ENCODE measurements at places on chromosomes 1 and 21.

- DNase-seq: no peak
These were observed 113.5 kb downstream of the OMA1 start for GRCh38 chr1:58432851-58433668.

GRCh38 chr1:204307334-204307883 is 52.3 kb downstream of the PLEKHA6 start:
- DNase-seq: no peak

DNA sequence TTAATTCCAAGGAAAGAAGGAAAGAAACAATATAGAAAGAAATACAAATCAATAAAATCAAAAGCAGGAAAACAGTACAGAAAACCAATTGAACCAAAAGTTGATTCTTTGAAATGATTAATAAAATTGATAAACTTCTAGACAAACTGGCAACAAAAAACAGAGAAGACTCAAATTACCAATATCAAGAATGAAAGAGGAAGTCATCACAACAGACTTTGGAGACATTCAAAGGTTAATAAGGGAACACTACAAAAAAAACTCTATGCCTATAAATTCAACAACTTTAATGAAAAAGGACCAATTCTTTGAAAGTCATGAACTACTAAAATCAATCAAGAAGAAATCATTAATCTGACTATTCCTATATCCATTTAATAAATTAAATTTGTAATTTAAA is 329.3 kb upstream of the NR5A2 start:
- DNase-seq: no peak

GRCh38 chr1:23930861-23931490 is 17.8 kb upstream of the CNR2 start:
- no peak for DNase-seq

DNA sequence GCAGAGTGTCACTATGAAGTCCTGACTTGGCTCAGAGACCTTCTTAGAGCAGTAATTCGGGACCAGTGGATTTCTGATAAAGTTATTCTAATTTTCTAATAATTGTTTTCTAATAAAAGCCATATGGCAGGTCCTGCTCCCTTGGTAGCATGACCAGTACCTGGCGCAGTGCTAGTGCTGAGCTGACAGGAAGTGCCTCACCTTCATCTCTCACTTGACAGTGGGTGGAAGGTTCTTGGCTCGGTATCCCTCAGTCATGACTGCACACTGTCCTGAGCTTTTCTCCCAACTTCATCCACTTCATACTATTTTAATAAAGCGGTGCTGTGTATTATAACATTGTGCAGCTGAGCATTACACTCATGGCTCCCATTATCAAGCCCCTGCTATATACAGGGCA is 14.1 kb downstream of the VANGL1 start:
- DNase-seq: no peak

GRCh38 chr1:30748098-30748698 is 9.4 kb downstream of the LAPTM5 start:
- DNase-seq: no peak

DNA sequence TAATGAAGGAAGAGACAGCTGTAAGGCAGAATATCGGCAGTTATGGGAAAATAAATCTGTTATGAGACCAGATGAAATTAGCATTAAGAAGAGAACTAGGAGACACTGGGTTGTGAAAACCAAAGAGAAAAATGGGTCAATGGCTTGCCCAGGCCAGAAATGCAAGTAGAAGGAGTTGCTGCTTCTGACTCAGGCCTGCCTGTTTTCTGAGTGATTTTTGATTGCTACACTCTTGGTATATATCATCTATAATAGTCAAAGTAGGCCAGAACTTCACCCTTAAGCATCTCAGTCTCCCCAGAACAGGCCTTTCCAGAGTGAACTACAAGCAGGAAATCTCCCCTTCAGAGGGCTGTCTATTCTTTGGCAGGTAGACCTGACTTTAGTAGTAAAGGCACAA is 107.0 kb downstream of the NRIP1 start:
- DNase-seq: no peak

DNA sequence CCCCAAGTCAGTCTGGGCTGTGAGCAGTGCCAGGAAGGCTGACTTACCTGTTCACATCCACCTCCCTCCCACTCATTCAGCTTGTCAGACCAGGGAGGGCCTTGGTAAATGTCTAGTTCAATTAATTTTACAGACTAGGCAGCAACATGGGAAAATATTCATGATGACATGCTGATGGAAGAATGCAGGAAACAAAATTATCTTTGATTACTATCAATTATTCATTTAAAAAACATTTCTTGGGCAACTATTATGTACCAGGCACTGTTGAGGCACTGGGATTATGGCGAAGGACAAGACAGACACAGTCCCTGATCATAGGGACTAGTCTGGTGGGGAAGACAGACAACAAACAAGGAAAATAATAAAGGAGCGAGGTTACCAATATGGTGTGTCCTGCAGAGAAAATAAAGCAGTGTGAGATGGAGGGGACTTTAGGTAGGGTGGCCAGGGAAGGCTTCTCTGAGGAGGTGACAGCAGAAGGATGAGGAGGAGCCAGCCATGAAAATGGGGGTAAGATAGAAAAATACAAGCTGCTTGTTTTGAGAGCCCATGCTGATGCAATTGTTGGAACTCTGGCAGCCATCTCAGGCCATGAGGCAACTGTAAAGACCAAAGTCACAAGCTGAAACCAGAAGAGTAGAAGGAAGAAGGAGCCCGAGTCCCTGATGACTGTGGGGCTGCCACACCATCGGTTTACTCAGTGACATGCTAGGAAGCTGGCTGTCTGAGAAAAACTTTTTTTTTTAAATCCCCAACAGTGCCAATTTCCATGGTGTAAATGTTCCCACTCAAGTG is 14.0 kb downstream of the TRIM62 start:
- DNase-seq: no peak

DNA sequence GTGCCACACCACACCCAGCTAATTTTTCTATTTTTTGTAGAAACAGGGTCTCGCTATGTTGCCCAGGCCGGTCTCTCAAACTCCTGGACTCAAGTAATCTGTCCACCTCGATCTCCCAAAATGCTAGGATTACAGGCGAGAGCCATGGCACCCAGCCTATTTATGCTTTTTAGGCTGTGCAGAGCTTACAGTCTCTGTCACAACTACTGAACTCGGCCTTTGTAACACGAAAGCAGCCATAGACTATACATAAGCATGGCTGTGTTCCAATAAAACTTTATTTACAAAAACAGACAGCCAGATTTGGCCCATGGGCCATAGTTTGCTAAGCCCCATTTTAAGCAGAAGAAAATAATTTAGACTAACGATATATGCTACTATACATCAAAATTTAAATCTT is 54.4 kb downstream of the NID1 start:
- no peak for DNase-seq

GRCh38 chr1:94285031-94285654 is 47.8 kb upstream of the ARHGAP29 start:
- DNase-seq: no peak

DNA sequence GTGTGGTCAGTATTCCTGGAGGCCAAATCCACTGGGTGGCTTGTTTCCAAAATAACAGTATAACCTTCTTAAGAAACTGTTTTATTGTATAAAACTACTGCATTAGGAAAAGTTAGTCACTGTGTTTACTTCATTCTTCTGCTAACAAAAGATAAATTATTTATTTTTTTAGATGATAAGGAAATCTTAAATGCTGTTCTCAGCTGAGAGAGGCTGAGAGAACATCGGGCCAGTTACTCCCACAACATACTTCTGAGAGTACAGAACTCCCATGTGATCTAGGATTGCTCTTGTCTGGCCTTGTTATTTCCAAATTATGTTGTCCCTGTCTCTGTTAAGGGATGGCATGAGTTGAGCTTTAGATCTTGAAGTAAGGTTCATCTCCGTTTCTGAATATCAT is 96.7 kb upstream of the CXADR start:
- no peak for DNase-seq

DNA sequence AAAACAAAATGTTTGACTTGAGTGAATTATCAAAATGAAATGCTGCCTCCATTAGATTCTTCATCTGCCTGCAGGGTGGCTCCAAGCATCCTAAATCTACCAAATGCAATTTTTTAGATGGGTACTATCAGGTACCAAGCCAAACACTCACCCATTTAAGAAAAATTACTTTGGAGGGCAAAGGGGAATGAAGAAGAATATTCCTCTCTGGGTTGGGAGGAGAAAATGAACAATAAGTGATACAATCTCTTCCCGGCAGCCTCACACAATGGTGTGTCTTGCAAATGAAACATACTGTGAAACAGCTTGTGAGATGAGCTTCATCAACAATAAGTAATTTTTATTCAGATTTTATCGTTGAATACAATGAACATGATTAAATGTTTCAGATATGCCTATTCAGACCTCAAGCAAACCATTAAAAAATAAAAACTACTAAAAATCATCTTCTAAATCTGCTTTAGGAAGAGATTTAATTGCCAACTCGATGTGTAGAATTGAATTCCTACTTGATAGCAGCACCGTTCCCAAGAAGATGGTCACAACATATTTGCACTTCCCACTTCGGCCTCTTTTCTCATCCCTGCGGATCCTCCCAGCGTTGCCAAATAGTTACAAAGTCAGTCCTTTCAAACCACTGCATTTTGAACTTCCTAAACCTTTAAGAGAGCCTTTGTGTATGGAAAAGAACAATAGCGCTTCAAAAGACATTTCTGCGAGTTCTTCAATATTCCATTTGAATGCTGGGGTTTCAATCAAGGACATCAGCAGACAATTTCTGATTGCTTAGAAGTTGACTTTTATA is 2.7 kb downstream of the DAB1 start:
- DNase-seq: no peak

DNA sequence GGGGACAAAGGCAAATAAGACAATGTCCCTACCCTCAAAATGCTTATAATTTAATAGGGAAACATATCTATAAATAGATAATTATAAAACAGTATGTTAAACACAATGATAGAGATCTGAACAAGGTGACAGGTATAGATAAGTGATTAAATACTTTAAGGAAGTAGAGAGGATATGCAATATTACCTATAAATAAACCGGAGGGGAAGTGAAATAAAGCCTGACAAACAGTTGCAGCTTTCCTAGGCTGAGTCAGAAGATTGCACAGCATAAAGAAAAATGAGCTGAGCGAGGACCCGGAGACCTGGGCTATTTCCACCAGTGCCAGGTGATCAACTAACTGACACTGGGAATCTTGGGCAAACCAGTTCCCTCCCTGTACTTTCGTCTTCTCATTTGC is 11.5 kb upstream of the PSRC1 start:
- DNase-seq: no peak

DNA sequence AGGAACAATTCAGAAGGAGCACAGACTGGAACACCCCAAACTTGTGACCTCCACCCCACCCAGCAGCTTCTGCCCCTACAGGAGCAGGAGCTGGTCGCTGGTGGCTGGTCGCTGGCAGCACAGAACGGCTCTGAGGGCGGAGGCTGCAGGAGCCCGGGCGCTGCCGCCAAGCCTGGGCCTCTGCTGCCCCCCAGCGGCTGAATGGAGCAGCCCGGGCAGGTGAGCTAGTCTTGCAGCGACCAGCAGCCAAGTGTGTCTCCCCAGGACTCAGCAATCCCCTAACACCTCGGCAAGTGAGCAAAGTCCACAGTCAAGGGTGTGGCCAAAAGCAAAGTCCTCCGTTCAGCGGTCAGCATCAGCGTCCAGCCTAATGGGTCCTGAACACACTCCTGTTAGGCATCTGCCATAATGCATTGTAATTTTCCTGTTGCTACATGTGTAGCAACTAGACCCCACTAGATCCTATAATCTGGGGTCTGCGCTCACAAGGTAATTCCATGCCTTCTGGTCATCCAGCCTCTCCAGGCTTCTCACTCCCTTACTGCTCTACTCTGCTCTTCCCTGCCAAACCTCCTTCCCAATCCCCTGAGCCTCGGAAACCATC is 12.1 kb upstream of the GJB5 start:
- DNase-seq: peak; percentile 57

- DNase-seq: no peak
These were observed 16.9 kb upstream of the RC3H1 start for GRCh38 chr1:174039027-174039426.

- DNase-seq: no peak
These were observed 50.2 kb upstream of the USP25 start for GRCh38 chr21:15679630-15680029.

GRCh38 chr1:13992489-13993285 is 292.7 kb downstream of the PRDM2 start:
- no peak for DNase-seq

DNA sequence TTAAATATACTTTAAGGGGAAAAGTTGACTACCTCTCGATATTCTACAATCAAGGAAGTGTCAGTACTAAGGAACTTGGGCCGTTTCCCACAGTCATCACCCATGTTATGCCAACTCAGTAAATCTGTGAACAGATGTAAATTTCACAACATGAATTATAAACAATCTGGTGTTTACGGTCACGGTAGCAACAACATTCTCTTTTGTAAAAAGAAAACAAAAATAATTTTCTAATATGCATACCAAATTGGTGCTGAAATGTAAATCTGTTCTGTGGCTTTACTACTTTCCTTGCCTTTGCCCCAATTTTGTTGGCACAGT is 1.2 kb downstream of the SH3GLB1 start:
- DNase-seq: no peak

- DNase-seq: no peak
These were observed 134.0 kb downstream of the KIF26B start for GRCh38 chr1:245288796-245289195.

DNA sequence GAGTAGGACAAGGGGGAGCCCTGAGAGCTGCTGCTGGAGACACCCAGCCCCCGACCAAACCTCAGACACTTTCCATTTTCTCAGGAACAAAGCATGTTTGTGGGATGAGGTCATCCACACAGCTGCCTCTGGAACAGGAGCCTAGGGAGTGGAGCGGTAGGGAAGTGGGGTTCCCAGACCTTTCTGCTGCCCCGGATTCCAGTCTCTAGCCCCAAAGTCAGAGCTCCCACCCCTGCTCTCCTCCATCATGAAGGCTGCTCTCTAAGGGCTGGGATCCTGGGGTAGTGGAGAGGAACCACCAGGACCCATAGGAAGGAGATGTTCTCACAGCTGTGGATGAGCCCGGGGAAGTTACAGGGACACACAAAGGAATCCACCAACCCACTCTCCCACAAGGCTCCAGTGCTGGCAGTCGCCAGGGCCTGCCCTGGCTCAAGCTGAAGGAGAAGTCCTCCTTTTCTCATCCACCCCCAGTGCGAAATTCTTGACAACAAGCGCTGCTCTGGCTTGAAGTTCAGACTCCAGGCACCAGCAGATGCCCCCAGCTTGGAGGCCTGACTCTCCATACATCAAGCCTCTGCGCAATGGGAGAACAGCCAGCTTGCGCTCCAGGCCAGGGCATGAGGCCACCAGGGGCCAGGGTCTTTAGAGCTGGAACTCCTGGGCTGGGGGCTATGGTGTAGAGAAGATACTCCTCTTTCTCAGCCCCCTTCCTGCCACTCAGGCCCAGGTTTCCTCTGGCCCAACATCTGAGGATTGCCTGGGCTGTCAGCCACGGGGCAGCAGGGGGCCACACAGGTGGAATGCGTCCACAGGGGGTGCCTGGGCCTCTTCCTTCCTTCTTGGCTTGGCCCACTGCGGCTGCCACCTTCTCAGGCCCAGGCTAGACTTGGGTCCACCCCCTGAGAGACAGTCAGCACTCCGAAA is 4.5 kb downstream of the FHL3 start:
- no peak for DNase-seq
